ENCODE measurements at places on chromosomes 13 and 19.

- no peak for DNase-seq
Observed at GRCh38 chr19:33477781-33478180, 43.8 kb downstream of the PEPD start.

DNA sequence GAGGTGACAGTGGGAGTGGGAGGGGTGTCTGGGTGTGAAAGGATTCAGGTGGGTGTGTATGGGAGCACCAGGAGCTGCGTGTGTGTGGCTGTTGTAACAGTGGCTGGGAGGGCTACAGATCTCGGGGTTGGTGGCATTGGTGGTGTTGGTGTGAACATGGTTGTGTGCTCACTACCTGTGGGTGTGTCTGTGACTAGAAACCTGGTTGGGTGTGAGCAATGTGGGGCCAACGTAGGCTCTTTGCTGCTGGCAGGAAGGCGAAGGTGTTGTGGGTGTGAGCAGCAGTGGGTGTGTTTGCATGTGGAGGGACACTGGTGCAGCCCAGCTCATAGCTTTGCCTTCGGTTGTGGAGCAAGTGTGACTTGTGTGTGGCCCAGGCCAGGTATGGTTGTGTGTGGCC, 3.7 kb upstream of the NR2C2AP start:
- DNase-seq: no peak

- no peak for DNase-seq
Observed at GRCh38 chr13:21310220-21310619, 133.8 kb downstream of the MRPL57 start.

DNA sequence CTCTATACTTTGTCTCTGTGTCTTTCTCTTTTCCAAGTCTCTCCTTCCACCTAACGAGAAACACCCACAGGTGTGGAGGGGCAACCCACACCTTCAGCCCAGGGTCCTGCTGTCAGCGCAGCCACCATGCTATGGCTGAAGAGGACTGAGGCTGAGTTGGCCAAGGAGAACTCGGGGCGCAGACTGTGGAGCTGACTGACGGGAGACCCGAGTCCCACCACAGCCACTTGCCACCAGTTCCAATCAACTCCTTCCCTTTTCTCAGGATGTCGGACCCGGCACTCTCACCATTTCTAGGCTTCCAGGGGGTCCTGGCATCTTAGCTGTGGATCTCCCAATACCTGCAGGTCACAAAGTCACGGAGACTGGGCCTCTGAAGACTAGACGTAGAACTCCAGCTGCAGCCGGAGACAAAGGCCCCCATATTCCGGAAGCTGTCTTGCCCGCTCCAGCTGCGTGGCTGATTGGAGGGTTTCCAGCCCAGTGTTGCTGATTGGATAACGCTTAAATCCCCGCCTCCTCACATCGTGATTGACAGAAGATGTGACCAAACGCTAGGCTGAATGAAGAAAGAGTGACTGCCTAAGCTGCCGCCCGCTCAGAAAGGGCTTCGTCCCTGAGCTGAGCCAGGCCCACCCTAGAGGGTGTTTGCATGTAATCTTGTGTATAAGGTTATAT, 63.6 kb downstream of the ZNF429 start:
- DNase-seq: peak; percentile 74

Data from posterior cingulate gyrus (tissue), 11 donors.